ENCODE measurements at places on chromosomes 3 and 15.

DNA sequence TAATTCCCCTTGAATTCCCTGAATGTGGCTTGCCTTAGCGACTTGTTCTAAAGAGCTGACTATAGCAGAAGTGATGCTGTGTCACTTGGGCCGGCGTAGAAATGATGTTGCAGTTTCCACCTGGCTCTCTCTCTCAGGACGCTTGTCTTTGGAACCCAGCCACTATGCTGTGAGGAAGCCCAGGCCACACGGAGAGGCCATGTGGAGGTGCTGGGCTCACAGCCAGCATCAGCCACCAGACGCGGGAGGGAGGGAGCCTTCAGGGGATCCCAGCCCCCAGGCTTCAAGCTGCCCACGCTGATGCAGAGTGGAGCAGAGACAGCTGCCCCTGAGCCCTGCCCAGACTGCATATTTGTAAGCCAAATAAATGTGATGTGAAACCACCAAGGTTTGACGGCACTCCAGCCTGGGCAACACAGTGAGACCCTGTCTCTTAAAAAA is 18.6 kb downstream of the RNU5B-1 start:
- no peak overlapping the region for H3K27ac ChIP-seq
- no peaks in the 10 kb centered on the region for H3K4me1 ChIP-seq
- no peak overlapping the region for H3K4me3 ChIP-seq
- H3K27me3 ChIP-seq: peaks cover 23% of the 10 kb centered on the region

DNA sequence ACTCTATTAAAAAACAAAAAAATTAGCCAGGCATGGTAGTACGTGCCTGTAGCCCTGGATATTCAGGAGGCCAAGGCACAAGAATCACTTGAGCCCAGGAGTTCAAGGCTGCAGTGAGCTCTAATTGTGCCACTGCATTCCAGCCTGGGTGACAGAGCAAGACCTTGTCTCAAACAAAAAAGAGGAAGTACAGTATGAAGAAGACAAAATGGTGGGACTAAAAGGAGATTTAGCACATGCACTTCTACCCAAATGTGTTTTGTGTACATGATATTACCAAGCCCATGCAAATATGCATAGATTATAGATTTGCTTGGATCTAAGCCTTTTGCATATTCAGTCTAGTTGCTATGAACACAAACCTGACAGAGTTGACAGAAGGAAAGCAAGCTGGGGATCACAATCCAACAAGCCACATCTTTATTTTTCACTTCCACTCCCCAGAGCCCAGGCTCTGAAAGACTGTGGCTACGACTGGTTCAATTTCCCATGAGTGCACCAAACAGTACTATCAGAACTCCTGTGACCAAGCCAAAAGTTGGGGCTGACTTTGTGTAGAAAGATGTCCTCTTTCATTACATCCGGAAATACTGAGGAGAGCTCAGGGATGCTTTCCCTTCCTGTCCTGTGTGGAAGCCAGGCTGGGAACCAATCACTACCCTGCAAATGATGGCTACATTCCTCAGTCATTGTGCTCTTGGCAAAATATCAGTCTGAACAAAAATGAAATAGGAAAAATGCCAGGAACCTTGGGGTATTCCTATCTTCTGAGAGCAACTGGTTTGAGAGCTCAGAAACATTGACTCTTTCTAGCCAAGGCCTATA is 49.4 kb downstream of the TGM4 start:
- DNase-seq: no peak
- peaks cover 48% of the 10 kb centered on the region for H3K36me3 ChIP-seq
- no peak overlapping the region for H3K27ac ChIP-seq
- H3K4me1 ChIP-seq: no peaks in the 10 kb centered on the region
- no peak overlapping the region for H3K4me3 ChIP-seq
- H3K27me3 ChIP-seq: no peaks in the 10 kb centered on the region

DNA sequence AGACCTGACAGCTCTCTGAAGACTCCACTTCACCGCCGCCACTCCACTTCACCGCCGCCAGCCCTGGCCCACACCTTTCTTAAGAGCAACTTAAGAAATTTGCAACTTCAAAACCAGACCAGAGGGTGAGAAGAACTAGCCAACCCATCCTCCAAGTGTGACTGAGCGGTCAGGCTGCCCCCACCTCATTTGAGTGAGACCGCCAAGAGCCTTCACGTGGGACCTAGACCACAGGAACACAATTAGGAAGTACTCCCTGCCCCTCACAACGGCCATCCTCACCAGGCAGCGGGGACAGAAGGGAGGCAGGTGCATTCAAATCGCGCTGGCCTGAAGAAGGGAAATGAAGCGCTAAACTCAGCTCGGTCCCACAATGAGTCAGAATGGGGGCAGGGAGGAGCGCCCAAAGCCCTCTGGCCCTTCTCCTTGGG is 156.8 kb upstream of the BCL6 start:
- no peaks in the 10 kb centered on the region for H3K36me3 ChIP-seq
- no peak overlapping the region for H3K27ac ChIP-seq

DNA sequence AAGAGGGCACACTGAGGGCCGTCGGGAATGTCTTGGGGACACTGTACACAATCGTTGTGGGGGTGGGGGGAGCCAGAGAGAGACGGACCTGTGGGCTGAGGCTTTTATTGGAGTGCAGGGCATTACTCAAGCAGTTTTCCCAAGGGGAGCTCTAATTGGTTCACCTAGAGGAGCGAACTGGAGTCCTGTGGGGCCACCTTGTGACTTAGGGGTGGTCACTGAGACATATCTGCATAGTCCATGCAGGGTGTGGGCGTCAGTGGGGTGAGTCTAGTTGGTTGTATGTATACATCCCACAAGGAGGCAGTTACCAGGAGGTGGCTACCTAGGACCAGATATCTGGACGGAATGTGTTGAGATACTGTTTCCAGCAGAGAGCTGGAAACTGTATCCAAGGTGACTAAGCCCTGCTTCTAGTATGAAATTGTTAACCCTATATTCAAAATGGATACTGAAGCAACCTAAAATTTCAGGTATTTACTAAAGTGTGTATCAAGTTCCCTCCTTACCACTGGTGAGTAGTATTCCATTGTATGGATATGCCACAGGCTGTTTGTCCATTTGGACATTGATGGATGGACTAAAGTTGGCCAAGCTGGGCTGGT is 2.6 kb upstream of the PIGZ start:
- no peak overlapping the region for H3K4me3 ChIP-seq
- no peaks in the 10 kb centered on the region for H3K36me3 ChIP-seq
- peaks cover 17% of the 10 kb centered on the region for H3K4me1 ChIP-seq
- no peak overlapping the region for H3K27ac ChIP-seq
- H3K27me3 ChIP-seq: peaks cover 6% of the 10 kb centered on the region

All from mesenchymal stem cell (in vitro differentiated cells and primary cell).